ENCODE measurements at places on chromosomes 4 and X.

DNA sequence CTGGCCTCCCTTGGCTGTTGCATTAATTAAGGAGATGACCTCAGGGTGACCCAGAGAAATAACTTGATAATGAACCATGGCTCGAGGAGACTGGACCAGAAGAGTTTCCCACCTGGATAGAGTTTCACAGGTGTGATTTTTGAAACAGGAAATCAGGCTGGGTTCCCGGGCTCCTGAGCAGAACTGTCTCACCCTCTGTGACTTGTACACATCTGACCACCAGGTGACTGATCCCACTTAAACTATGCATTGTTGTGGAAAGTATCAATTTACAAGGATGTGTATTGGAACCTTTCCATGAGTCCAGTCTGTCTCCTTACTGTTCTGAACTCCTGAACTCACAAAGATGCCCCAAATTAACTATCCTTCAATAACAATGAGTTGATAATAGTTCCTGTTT lies 220.3 kb downstream of the PTTG2 start:
- ATAC-seq = no peak

DNA sequence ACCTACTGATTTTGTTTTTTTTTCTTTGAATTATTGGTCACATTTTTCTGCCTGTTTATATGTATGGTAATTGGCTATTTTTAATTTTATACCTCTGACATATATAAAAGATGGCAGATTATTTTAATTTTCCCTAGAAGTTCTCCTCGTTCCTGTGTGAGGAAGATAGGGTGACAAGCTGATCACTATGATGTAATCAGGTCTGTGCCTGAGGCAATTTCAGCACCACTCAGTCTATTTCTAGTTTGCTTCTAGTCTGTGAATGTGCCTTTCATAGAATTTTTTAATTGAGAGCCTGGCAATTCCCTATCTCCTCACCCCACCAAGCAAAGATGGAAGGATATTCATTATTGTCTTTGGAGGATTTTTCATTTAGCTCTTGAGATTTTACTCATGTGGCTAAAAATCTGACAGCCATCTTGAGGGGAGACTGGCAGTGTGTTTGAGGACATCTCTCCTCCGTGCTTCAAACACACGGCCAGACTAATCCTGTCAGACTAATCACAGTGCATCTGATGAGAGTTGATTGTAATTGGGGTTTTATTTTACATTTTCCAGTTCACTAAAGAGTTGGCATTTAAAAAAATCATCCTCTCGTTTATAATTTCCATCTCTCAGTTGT lies 500.3 kb downstream of the TRIML1 start:
- no peak for ATAC-seq

- ATAC-seq = no peak
Observed at GRCh38 chr4:7607156-7607910, 172.6 kb upstream of the PSAPL1 start.

- no peak for ATAC-seq
Observed at GRCh38 chr4:147596981-147597380, 20.2 kb upstream of the TMEM184C start.

DNA sequence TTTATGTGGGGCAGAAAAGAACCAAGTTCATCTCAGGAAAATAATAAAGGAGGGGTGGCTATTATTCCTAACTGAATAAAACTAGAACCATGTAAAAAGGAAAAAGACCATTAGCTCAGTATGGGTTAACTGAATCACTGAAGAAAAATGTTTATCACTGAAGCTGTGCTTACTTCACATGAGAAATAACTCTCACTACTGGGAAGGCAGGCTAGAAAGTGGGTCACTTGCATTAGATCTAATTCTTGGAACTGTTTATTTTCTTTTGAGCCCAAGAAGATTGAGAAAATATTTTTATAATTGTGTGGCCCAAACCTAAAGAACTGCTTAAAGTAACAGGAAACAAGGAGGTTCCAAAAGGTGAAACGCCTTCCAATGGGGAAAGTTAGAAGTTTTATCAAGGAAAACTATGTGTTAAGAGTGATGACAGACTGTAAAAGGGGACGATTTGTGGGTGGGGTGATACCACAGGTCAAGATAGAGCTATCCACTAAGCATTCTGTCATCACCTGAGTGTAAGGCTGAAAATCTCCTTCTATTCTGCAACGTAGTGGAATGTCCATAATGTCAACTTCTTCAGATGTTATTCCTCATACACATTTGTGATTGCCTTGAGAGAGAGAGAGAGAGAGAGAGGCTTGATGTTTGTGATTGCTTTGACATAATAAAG lies 1083.5 kb downstream of the PCDH7 start:
- no peak for ATAC-seq

GRCh38 chr4:56409511-56410090 lies 22.3 kb upstream of the AASDH start:
- ATAC-seq = no peak

GRCh38 chr4:55248756-55249155 lies 97.3 kb upstream of the SRD5A3 start:
- ATAC-seq = no peak

DNA sequence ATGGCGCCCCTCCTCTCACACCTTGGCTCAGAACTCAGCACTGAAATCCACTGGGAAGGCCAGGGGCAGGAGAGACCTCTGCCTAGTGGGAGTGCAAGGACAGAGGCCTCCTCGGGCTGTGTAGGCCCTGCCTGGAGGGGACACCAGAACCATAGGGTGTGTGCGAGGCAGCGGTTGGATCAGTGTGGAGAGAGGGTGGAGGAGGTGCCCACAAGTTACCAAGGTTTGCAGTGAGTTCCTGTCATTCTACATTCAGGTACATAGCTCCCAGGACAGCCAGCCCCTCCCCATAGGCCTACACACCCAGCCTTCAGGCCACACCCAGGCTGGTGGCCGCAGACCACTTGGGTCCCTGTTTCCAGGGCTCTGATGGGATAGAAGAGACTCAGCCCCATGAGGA lies 19.2 kb upstream of the SPON2 start:
- ATAC-seq = no peak

- no peak for ATAC-seq
Observed at GRCh38 chrX:72021975-72022374, 109.7 kb downstream of the RTL5 start.

DNA sequence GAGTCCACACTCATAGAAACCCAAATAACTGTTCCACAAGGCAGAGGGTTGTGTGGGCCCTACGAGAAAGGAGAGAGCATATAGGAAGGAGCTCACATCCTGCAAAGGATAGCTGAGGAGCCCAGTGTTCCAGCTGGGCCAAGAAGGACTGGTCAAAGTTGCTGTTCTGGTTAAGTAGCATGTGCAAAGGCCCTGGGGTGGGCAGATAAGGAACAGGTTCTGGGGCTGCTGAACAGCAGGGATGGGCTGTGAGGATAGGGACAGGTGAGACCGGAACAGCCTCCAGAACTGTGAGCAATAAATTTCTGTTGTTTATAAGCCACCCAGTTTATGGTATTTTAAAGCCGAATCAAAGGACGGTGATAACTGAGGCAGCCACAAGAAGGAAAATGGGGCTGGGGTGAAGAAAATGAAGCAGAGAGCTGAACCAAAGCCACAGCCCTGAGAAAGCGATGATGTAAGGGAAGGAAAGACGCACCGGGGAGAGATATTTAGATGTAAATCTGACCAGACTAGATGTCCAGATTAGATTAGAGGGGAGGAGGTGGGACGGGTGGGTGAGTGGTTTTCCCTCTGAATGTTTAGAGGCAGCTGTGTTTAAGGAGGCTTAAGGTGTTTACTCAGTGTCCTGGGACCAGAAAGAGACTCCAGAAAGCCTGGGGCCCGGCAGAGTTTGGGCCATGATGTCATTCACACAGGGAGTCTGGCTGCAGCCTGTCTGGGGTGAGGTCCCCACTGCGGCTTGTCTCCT lies 180.8 kb upstream of the BCOR start:
- peak; percentile 79 for ATAC-seq
